ENCODE measurements at places on chromosomes 7 and 10.

DNA sequence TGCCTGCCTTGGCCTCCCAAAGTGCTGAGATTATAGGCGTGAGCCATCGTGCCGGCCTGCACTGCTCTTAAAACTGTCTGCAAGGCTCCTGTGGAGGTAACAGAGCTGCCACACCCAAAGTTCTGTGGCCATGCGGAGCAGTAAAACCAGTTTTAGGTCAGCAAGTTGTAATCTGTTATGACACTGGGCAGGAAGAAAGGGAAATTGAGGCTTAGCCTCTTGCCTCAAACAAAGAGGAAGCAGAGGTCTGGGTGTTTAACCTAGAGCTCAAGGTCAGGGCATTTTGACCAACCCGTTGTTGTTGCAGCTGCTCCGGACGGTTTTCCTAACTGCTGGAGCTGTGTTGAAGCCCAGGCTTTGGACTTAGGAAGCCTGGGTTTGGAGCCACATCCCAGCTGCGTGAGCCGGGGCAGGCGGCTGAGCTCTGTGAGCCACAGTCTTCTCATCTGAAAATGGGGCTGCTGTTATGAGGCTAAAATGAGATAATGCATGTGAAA, 7.4 kb upstream of the RRP12 start:
- DNase-seq: no peak

DNA sequence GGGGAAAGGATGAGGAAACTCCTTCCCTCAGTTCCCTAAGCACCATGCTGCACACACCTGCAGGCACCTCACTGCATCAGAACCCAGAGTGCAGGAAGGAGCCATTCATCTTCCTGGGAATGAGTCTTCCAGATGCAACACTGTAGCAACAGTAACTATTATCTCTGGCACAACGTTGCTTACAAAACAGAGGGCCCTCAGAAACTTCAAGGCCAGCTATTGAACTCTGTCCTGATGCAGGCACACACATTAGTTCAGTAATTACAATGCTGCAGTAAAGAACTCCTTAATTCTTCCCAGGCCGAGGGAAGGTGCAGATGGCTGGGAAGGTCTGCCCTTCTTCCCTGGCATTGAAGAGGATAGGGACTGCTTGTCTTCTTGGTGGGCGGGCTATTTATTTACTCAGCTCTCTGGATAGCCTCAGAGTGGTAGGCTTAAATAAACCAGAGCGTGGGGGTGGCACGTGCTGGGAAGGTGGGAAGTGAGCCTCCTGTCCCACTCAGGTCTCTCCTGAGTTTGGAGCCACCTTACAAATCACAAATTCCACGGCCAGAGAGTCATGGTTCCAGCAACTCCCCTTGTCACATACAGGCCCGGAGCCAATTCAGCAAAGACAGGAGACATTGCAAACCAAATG, 125.1 kb upstream of the JCAD start:
- no peak for DNase-seq

- DNase-seq: no peak
Observed at GRCh38 chr7:92231-92674, 100.1 kb upstream of the FAM20C start.

DNA sequence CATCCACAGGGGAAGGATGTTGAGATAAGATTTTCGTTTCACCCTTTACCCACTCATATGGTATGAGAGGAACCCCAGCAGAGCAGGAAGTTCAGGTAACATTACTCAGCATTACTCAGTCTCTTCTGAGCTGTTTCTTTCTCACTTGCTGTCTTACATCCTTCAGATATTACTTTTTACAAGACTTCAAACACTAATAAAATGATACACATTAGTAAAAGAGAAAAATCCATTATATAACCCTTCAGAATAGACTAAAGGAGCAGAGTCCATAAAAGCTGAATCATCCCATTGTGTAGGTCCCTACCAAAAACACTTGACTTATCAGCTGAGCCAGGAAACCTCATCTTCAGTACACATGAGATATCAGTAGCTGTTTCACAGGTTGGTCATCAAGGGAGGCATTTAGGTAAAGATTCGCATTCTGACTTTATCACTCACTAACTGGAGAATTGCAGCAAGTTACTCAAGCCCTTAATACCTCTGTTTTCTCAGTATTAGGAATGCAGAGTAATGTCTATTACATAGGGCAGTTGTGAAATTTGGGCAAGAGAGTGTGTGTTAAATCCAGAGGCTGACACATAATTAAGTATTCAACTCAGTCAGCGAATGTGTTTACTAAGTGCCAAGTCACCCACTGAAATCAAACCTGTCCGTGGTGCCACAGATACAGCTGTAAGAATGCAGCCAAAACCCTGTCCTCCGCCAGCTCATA, 44.7 kb downstream of the KLF6 start:
- DNase-seq: no peak

DNA sequence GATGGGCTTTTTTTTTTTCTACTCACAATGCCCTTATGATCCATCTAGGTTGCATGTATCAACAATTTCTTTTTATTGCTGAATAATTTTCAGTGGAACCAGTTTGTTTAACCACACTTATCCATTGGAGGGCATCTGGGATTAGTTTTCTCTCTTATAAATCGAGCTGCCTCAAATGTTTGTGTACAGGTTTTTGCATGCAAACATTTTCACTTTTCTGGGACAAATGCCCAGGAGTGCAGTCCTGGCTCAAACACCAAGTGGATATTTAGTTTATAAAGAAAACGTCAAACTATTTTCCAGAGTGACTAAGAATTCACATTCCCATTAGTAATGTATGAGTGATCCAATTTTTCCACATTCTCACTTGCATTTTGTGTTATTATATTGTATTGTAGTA, 313.4 kb downstream of the CXCL12 start:
- no peak for DNase-seq

GRCh38 chr10:73886661-73887293, 12.4 kb upstream of the CAMK2G start:
- no peak for DNase-seq

DNA sequence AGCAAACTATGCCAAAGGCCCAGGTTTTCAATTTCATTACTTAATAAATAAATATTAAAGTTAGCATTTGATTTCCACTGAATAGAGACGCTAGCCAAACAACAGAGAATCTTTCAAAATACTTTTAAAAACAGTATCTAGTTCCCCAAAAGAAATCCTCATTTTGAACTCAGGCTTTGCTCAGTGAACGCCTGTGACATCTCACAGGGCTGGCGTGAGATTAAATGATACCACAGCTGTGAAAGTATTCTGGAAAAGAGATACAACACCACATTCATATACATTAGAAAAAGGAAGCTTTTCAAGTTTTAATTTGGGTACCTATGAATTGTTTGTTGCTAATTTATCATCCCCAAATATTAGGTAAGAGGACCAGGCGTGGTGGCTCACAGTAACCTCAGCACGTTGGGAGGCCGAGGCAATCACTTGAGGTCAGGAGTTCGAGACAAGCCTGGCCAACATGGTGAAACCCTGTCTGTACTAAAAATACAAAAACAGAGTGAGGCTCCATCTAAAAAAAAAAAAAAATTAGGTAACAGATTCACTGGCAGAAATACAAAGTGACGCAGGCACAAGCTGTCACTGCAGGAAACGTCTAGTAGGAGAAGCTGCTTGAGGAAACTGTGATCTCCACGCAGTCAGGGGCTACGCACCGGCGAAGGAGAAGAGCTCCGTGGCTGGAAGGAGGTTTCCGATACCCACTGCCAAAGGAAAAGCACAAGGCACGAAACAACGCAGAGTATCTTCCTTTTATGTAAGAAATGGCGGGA, 50.0 kb downstream of the AMZ1 start:
- DNase-seq: no peak

DNA sequence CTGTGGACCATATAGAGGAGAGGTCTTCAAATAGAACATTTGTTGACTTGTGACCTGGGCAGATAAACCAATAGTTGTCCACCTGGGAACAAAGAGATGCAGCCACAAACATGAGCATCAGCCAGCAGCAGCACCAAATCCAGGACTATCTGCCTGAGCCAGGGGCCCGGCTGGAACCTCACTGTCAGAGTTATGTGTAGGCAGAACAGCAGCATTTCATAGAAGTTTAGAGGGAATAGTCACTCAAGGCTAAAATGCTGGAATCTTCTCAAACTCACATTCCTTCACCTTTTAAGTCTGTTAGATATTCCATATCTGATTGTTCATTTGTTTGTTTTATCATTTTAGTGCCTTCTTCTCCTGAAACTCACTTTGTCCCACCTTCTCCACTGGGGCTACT, 72.2 kb upstream of the IL6 start:
- no peak for DNase-seq

DNA sequence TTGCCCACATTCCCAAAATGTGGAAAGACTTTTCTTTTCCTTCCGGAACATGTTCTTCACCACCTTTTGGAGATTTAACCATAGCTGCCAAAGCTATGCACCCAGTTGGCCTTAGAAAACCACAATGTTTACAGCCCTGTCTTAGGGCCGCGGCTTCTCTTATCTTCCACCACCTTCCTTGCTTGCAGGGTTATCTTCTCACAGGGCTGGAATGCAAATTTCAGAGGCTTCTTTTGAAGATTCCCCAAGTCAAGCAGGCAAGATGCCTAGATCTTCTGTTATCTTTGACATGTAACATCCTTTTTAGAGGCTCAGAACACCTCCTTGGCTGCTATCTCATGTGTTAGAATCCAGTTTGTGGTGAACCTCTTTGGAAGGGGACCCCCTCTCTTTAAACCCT, 11.1 kb downstream of the KCTD7 start:
- no peak for DNase-seq

DNA sequence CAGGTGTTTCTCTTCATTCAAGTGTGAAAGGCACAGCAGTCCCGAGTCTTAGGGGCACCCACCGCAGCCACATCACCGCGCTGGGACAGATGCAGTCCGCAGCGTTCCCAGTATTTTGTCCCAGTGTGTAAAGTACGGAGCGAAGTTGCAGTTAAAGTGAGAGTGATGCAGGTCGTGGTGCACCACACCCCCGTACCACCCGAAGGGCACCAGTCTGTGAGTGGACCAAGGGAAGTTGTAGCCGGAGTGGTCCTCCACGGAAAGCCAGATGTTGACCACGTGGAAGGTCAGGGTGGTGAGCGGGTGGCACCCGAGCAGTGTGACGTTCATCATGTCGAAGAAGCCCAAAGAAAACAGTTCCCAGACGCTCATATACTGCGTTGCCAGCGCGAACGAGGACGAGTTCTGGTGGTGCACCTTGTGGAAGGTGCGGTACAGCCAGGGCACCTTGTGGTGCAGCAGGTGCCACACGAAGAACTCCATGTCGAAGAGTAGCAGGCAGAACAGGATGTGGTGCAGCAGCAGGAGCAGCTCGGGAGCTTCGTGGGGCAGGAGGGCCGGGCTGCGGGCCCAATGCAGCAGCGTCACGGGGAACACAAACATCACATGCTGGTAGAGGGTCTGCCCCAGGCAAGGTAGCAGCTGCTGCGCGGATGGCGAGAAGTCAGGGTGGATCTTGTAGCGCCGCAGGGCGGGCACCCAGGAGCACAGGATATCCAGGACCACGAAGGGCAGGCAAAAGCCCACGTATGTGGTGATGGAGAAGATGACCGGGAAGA, 526 bp downstream of the CH25H start:
- DNase-seq: no peak

DNA sequence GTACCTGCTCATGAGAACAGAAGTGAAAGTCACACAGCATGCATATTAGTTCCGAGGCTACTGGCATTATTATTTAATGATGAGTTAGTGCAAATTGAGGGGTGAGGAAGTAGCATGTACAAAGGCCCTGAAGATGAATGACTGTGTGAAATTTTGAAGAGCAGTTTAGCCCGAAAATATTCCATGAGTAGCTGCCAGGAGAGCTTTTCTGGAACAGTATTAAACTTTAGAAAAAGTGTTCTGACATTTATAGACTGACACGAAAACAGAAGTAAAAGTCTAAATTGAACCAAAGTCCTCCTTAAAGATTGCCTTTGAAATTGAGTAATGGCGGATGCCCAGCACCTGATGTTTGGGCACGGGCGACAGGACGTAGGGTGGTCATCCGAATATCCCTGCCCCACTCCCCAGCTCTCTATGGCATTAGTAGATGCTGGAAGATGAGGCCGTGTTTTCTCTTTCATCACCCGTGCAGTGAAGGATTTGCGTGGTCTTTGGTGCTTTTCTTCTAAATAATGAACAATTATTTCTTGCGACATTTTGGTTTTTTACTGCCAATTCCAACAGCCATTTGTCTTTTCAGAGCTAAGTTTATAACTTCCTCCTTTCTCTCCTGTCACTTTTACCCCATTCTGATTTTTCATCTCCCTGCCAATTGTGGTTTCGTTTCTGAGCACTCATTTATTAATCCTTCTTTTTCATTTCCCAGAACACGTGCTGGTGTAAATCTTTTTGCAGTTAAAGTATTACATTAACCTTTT, 192.6 kb downstream of the MGMT start:
- DNase-seq: no peak

- no peak for DNase-seq
Observed at GRCh38 chr10:37125921-37126320, 523 bp downstream of the ANKRD30A start.

DNA sequence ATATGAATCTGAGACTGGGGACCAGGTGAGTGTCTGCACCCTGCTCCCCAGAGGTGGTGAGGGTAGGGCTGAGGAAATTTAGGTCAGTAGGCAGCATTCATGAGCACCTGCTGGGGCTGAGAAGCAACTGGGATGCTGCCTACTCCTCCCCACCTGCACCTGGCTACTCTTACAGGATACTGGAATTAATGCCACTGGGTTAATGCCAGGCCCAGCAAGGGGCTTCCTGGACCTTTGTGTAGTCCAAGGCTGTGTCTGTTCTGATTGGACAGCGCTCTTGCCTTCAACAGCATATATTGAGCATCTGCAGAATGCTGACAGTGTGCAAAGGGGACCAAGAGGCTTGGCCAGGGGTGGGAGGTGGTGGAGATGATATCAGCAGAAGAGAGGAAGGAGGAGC, 32.1 kb downstream of the ADCYAP1R1 start:
- DNase-seq: no peak

- DNase-seq: no peak
Observed at GRCh38 chr7:138705167-138705566, 4.0 kb upstream of the SVOPL start.

DNA sequence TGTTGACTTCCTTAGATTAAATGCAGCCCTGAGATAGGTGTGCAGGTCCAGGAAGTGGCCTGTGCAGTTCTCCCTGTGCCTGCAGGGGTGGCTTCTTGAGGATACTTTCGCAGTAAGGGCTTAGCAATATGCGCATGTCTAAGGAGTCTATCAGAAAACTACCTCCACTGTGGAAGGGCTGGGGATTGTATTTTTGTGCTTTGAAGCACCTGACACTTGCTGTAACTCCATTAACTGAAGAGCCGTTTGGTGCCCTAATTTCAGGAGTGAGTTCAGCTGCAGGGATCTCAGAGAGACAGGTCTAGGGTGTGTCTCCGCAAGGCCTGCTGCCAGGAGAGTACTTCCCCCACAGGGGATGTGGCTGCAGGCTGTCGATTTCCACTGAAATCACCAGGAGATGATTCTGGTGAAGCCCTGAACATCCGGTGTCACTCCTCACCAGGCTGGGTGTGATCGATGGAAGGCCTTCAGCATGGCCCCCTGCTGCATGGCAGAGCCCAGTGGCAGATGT, 35.5 kb downstream of the IKZF1 start:
- DNase-seq: no peak

DNA sequence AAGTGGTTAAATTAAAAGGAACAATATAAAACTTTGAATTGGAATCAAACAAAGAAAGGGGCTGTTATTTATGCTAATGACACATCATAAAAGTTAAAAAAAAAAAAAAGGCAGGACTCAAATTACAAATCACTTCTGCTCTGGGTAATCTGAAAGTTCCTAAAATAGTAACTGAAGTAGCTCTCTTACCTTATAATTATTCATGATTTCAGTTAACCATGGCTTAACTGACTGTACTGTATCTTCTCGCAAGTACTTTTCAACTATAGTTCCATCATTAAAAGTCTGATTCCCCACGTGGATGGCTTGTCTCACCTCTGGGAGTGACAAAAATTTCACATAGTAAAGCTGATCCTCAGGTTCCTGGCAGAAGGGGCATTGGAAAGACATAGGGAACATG, 82.5 kb downstream of the CPVL start:
- no peak for DNase-seq

Data from amygdala (tissue), 56 donors.